ENCODE measurements at places on chromosomes 6 and 20.

GRCh38 chr6:125009578-125009977 lies 47.3 kb downstream of the RNF217 start:
- no peak for DNase-seq

GRCh38 chr6:85674604-85675003 lies 31.9 kb upstream of the SYNCRIP start:
- DNase-seq: no peak

GRCh38 chr20:37351689-37352607 lies 6.0 kb downstream of the SRC start:
- DNase-seq: no peak

GRCh38 chr6:68732423-68732822 lies 97.3 kb downstream of the ADGRB3 start:
- no peak for DNase-seq

- DNase-seq: peak; percentile 90
Observed at GRCh38 chr6:2891768-2892170, 11.3 kb downstream of the SERPINB9 start.

- DNase-seq: peak; percentile 8
Observed at GRCh38 chr20:36717657-36718056, 28.2 kb downstream of the NDRG3 start.

GRCh38 chr6:110841266-110841665 lies 26.0 kb upstream of the CDK19 start:
- no peak for DNase-seq

GRCh38 chr6:3383525-3383924 lies 73.3 kb downstream of the SLC22A23 start:
- DNase-seq: peak; percentile 74

DNA sequence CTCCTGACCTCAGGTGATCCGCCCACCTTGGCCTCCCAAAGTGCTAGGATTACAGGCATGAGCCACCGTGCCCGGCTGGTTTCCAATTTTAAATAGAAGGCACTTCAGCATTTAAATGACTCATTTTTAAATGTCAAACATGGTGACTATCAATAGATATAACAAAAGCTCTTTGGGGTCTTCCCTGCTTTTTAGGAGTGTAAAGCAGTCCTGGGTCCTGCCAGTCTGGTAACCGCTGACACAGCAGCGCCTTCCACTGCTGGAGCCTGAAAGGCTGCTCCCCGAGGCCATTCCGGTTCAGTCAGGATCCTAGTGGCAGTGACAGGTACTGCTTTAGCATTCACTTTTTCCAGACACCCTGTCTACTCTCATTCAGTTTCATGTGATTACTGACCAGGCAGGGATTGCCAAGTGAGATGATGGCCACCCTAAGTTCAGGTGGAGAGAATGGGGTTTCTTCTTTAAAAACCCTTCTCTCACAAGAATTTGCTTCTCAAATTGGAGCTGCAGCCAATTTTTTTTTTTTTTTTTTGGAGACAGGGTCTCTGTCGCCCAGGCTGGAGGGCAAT lies 5.1 kb downstream of the DIDO1 start:
- DNase-seq: peak; percentile 54

DNA sequence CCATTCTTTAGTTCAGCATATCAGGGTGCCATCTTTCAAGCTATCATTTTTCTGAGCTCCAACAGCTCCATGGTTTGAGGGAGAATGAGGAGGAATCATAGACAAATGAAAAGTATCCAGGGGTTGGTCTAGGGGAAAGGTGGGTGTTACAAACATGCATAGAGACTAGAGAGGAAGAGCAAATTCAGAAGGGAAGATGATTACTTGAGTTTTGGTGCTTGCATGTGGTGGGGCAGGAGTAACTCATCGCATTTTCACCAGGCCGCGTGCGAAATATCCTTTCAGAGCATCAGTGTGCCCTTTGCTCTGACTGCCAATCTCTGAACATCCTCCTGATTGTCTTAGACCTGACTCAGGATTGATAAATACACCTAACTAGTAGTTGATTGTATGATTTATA lies 7.7 kb upstream of the BICRAL start:
- no peak for DNase-seq

DNA sequence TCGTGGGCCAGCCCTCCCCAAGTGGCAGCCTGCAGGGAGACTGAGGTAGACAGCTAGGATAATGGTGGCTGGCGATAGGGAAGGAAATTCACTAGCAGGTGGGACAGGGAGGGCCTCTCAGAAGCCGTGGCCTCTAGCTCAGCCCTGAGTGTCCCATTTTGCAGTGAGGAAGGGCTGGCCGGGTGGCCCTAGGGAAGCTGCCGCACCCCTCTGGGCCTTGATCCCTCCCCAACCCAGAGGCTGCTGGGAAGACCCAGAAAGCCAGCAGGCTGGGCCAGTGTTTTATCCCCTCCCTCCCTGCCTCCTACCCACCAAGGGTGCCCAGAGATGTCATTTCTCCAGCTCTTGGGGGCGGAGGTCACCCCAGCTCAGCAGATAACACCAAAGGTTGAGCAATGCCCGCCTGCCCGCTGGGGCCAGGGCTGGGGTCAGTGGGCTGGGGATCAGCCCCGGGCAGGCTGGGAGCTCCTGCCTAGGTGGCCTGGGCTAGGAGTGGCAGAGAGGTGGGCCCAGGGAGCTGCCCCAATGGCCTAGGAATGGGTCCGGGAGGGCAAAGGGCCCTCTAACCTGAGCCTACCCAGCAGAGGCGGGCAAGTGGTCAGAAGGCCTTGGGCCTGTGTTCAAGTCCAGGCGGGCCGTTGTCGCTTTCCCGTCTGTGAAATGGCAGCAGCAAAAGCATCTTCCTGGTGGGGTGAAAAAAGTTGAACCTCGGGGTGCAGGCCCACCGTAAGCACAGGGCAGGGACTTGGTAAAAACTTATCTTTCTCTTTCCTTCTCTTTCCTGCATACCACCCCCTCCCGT lies 1.6 kb upstream of the CEBPB start:
- no peak for DNase-seq

- peak; percentile 82 for DNase-seq
Observed at GRCh38 chr20:50304923-50305635, 114.4 kb downstream of the CEBPB start.

DNA sequence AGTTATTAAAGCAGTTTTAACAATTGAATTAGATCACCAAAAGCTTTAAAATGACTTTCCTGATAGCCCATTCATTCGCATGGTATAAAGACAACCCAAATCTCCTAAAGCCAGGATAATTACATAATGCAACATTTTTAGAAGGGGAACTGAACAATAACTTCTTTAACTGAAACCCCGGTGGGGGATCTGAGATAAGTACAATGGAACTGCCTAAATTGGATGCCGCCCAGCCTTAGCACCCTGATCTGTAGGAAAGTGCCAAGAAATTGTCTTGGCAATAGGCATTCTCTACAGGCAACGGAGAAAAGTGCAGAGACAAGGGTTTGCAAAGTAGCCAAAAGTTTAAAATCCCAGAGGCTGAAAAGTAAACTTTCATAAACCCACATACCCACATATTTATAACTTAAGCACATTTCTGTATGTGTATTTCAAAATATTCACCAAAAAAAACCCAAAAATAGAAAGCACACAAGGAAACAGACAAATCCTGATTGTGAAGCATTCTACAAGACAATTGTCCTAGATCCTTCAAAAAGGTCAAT lies 98.8 kb upstream of the BEND6 start:
- DNase-seq: no peak

DNA sequence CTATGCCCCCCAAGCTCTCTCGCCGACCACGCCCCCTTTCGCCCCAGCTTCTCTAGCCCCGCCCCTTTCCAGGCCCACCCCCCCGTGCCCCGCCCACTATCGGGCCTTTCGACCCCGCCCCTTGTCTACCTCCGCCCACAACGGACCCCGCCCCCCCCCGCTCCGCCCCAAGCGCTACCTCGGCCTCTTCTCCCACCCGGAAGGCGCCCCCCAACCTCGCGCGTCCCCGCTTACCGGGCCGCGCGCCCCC lies 200 bp downstream of the ZBTB22 start:
- DNase-seq: no peak

GRCh38 chr6:7542065-7542873 lies 798 bp downstream of the DSP start:
- DNase-seq: peak; percentile 34

GRCh38 chr6:148635070-148635743 lies 111.6 kb upstream of the UST start:
- no peak for DNase-seq

DNA sequence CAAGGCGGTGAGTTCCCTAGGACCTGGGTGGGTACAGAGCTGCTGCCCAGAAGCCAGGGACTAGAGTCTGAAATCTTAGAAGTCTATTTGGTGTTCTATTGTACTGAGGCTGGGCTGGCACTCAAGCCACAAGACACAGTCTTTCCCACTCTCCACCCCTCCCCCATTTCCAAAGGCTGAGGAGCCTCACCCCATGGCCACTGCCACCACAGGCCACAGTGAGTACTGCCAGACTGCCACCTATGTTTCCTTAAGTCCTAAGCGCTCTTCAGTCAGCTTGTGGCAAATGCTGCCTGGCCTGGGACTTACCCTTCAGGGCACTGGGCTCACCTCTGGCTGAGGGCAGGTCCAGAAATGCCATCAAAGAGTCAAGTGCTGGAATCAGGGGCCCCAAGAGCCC lies 469.3 kb downstream of the HAO1 start:
- no peak for DNase-seq

DNA sequence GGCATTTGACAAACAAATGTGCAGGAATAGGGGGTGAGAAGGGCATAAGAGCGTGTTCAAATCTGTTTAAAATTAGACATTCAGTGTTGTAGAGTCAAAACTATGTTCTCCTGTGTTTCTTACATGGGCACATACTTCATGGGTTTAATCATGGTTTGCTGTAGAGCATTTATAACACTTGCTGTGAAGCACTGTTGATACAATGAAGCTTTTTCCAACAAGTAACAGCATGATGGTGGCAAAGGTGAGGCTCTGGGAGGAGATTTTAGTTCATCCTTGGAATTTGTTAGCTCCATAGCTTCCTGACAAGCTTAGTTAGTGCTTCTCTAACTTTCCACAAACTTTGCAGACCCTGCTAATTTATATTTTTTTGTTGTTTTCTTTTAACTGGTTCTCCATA lies 900.7 kb downstream of the TFAP2A start:
- no peak for DNase-seq
